Foreskin keratinocyte (primary cell): ENCODE measurements at places on chromosomes 1 and 21. TPM values are rescaled to one million over a fixed set of nuclear protein-coding genes. Genes with fewer than 3 reads are reported as not detected.

Gene VWA5B1
- total RNA-seq = not detected in 2 replicates

Gene MIXL1
- total RNA-seq = not detected in 2 replicates

Gene DIO1
- not detected in 2 replicates for total RNA-seq

Gene OR10K2
- not detected in 2 replicates for total RNA-seq

Gene GNG4
- total RNA-seq = 0.21 and 0.31 TPM in 2 replicates

Gene OR2AJ1
- not detected in 2 replicates for total RNA-seq

Gene CTNNBIP1
- total RNA-seq = 136 and 150 TPM in 2 replicates

Gene DMRTA2
- not detected in 2 replicates for total RNA-seq

Gene TNFAIP8L2
- not detected in 2 replicates for total RNA-seq

Gene HSF2BP
- total RNA-seq = 2.1 and 4.1 TPM in 2 replicates

Gene C1orf146
- total RNA-seq = not detected in 2 replicates

Gene OR10Z1
- total RNA-seq = not detected in 2 replicates

Gene SHE
- total RNA-seq = not detected in 2 replicates

Gene GABRD
- not detected in 2 replicates for total RNA-seq

Gene LHX4
- total RNA-seq = not detected in 2 replicates

Gene RBM8A
- 174 and 204 TPM in 2 replicates for total RNA-seq

Gene NTNG1
- 8.4 and 9.9 TPM in 2 replicates for total RNA-seq

Gene OPTC
- total RNA-seq = not detected in 2 replicates

Gene LIN28A
- total RNA-seq = not detected in 2 replicates

Gene KCNA3
- total RNA-seq = not detected in 2 replicates

Gene EXOC8
- total RNA-seq = 13.5 and 14.8 TPM in 2 replicates

Gene OR2T2
- total RNA-seq = not detected in 2 replicates

Gene KIF26B
- total RNA-seq = 1.0 and 1.9 TPM in 2 replicates
